ENCODE measurements at places on chromosomes 7 and 10. TPM values are rescaled to one million over a fixed set of nuclear protein-coding genes. Genes with fewer than 3 reads are reported as not detected.

- no peak for DNase-seq
Observed at GRCh38 chr10:116270771-116271592, 2.0 kb downstream of the GFRA1 start.

GRCh38 chr10:127024685-127025435 is 119.6 kb downstream of the DOCK1 start:
- DNase-seq, result no peak

GRCh38 chr10:61835069-61835945 is 66.2 kb upstream of the ARID5B start:
- no peak for DNase-seq

DNA sequence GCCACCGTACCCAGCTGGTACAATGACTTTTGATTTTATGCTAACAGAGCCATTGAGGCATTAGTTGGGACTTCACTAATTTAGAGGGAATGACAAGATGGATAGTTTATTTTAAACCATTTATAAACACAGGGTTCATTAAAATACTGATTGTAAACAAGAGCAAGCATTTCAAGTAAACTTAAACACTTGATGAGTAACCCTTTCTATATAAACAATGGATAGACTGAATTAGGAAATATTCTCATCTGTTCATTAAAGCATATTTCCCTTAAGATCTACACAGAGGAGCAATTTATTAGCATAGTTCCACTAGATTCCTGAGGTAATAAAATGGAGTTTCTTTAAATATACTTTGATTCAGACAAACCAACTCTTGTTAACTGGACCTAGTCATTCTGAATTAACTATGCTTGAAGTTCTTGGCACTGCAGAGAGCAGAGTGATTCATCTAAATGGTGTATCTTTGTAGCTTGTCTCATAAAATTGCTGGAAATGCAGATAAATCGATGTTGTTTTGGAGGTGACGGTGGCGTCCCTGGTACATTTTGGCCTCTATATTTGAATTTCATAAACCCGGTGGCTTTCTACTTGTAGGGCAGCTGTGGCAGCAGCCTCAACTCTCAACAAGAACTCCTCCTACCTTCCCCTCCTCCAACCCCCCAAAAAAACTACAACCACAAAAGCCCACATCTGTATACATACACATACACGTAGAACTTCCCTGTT is 15.4 kb upstream of the VDAC2 start:
- DNase-seq, result peak; percentile 49

Gene FAM237B
- not detected for total RNA-seq

Gene EIF5AL1
- total RNA-seq, result 0.22 TPM
